Activated T-cell treated with anti-CD3 and anti-CD28 coated beads, Interleukin-2, amount 50 U/mL, for 24 hours (primary cell): ENCODE measurements at places on chromosomes 7 and 10.

- no peak for DNase-seq
Measured at GRCh38 chr10:104022026-104022425, 55.1 kb downstream of the SLK start.

- DNase-seq = no peak
Measured at GRCh38 chr10:67224553-67224952, 298.7 kb downstream of the LRRTM3 start.

DNA sequence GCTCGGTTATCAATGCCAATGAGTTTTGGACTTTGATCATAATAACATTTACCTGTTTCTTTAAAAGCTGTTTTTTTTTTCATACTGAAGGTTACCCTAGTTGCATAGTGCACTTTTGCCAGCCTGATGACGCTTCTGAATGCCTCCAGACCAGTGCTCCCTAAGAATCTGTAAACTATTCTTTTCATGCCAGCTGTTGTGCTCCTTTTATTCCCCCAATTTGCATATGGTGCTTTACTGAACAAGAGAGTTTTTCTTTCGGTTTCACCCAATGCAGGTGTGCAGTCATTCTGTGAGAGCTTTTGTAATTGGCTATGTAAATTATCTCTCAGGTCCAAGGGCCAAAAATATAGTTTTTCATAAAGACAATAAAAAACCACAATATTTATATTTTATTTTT is 48.1 kb upstream of the GLCCI1 start:
- no peak for DNase-seq

DNA sequence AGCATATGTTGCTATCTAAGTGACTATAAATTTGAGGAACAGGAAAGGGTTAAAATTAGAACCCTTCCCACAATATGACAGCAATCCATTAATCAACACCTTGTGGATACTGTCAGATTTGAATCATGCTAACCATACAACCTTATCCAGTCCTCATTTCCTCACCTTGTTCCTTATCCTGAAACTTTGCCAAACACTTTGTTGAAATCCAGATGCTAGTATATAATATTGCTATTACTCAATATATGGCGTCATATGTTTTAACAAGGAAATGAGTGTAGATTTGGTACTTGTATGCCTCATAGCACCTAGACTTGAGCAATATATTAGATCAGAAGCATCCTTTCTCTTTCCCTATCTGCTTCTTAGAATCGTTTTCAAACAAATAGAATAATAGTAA is 66.3 kb upstream of the SLC25A13 start:
- no peak for DNase-seq

- DNase-seq = no peak
Measured at GRCh38 chr10:50472914-50473313, 150.8 kb downstream of the SGMS1 start.

- no peak for DNase-seq
Measured at GRCh38 chr10:110610308-110610774, 33.8 kb upstream of the RBM20 start.

DNA sequence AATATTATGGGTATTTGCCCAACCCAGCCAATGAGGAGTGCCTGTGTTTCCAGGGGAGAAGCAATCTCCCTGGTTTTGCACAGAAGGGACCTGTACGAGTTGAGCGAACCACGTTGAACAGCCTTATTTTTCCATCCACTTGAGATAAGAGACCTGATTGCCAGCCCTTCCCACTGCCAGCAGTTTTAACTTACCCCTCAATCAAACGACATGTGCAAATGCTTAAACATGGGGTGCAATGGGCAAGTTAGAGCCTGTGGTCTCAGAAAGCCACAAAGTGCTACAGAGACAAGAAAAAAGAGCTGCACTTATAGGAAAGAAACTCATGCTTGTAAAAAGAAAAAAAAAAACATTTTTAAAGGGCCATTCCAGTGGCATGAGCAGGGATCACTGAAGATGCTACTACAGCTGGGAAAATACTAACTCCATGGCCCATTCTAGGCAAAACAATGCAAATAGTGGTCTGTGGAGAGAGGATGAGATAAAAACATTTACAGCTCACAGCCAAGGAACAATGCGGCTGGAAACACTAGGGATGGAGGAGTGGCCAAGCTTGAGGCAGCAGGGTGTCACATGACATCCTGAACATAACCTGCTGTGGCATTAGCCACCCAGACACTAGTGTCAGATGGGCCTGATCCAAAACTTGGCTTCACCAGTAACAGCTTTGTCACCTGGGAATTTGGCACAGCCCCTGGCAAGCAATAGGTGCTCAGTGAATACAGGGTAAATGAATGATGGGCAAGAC is 162.8 kb downstream of the ELMO1 start:
- no peak for DNase-seq

- DNase-seq = no peak
Measured at GRCh38 chr10:96334616-96335526, 23.9 kb downstream of the OPALIN start.

DNA sequence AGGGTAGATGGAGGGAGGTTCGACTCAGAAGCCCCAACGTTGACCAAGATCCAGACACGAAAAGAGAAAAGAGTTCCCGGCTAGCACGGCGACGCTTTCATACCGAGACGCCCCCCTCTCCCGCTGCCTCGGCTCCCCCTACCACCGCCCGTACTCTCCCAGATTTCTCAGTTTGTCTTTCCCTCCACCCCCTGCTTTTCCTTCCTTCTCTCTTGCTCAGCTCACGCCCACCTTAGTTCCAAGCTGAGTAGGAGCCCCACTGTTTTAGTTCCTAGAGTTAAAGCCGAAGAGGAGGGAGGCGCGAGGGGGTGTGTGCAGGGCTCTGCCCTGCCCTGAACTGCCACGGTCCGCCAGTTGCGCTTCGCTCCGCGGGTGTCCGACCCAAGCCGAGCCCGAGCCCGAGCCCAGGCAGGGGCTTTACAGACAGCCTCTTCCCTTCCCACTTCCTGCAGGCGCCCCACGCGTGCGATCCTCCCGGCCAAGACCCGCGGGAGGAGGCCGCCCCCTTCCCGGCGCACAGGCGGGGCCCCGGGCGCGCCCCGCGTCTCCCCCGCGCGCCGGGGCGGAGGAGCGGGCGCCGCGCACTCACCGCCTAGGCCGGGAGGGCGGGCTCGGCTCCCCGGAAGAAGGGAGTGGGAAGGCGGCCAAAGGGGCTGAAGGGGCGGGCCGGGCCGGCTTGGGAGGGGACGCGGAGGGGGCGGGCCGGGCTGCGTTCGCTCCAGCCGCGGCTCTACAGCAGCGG is at the start of gene EPHB6:
Gene EPHB6 (plus strand): TSS at position 705 of the 742 bp plus-strand sequence. CDS start 8,152 bp downstream, outside the sequence.
- DNase-seq = peak; percentile 75

GRCh38 chr10:13743101-13743693 is 156.4 kb downstream of the PRPF18 start:
- DNase-seq = no peak

DNA sequence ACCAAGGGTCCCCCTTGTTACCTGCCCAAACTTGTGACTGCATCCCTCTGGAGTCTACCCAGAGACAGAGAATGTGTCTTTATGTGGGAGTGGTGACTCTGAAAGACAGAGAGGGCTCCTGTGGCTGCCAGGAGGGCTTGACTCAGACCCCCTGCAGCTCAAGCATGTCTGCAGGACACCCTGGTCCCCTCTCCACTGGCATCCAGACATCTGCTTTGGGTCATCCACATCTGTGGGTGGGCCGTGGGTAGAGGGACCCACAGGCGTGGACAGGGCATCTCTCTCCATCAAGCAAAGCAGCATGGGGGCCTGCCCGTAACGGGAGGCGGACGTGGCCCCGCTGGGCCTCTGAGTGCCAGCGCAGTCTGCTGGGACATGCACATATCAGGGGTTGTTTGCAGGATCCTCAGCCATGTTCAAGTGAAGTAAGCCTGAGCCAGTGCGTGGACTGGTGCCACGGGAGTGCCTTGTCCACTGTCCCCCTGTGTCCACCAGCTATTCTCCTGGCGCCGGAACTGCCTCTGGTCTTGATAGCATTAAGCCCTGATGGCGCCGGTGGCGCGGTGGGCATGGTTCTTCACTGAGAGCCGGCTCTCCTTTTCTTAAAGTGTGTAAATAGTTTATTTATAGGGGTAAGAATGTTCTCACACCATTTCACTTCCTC is 19.4 kb upstream of the SH2D4B start:
- DNase-seq = no peak

- DNase-seq = no peak
Measured at GRCh38 chr10:70885481-70885880, 2.9 kb downstream of the PCBD1 start.

- DNase-seq = no peak
Measured at GRCh38 chr7:6512892-6513291, 38.4 kb downstream of the GRID2IP start.

DNA sequence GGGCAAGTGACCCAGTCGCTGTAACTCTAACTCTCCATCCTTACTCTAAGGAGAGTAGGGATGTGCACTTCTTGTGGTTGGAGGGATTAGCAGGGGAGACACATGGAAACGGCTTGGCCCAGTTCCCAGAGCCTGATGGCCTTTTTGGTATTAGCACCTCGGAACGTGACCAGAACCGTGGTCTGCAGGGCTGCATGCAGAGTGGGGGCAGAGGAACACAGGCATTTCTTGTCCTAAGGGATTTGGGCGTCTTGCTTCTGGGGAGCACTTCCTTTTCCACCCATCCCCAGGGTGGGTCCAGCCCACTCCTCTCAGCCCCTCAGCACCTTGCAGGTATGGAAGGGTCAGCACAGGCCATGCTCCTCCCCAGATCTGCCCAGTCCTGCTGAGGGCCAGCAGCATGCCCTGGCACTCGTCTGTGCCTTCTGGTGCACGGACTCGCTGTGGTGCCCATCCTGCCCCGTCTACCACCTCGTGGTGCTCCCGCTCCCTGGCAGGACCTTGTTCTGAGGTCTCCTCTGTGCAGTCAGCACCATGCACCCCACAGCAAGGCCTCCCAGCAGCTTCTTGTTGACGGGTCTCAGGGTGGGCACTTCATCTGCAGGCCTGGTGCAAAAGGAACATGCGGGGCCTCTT is 109.6 kb downstream of the ACTR3B start:
- DNase-seq = no peak

DNA sequence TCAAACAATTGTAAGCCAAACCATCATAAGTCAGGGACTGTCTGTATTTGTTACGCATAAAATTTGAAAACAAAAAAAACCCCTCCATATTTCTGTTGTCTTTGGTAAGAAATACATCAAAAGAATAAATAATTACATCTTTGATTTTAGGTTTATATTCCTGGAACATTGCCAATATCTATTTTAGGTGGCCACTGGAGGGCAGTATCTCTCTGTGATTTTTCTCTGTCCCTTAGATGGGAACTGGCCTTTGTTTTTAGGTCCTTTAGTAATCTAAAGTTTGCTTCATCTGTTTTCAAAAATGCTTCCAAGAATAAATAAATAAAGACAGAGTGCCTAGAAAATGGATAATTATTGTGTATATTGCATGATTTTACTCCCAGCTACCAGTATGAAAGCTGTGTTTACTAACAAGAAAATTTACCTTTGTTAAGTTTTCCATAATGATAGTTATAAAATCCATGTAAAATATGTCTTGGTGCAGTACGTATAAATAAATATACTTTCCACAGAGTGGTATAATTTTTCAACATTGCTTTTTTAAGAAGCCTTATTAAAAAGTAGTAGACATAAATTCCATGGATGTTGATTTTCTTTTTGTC is 64.2 kb downstream of the PHYHIPL start:
- DNase-seq = no peak

DNA sequence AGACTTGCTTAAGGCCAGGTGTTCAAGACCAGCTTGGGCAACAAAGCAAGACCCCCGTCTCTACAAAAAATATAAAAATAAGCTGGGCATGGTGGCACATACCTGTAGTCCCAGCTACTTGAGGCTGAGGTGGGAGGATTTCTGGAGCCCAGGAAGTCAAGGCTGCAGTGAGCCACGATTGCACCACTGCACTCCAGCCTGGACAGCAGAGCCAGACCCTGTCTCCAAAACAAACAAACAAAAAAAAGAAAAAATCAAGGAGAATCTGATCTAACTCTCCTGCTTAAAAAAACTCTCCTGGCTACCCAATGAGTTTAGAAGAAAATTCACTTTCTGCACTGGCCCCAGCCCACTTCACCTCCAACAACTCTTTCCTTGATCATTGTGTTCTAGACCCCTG is 1.9 kb upstream of the KPNA7 start:
- no peak for DNase-seq

DNA sequence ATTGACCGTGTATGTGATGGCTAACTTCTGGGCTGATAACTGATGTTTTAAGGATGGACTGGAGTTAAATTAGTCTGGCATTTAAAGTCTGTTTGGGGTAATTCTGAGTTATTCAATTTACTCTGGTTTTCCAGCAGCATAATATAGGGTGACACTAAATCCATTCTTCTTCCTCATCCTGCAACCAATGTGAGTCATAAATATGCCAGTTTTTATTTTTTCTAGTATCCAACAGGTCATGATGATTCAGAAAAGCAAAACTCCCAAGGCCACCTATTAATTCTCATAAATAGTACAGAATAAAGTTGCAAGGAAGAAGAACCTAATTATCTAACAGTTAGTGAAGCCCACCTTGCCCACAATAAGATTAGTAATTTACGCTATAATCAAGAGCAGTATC is 7.5 kb upstream of the EPHB6 start:
- no peak for DNase-seq

DNA sequence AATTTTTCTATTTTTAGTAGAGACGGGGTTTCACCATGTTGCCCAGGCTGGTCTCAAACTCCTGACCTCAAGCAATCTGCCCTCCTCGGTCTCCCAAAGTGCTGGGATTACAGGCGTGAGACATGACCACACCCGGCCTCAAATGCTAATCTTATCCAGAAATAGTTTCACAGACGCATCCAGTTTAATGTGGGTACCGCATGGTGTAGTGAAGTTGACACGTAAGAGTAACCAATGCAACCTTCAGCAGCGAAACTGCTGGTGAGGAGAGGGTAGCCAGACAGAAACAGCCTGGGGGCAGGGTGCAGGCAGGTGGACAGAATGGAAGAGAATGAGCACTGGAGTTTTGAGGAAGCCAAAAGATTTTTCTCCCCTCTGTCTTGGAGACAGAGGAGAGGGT is 63.5 kb upstream of the FAM180A start:
- no peak for DNase-seq

DNA sequence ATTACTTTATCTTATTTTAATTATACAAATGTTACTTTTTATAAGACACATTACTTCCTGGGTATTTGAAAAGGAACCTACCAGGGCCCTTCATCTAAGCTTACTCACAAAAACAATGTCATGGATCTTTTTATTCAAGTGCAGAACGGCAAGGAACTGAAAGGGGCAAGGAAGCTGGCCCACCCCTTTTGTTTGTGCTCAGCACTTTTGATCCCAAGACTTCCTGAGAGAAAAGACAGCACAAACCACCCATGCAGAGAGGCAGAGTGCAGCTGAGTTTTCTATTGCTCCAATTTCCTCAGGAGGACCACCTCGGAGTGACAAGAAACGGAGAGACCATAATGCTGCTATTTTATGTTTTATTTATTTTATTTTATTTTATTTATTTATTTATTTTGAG is 232.0 kb upstream of the NRP1 start:
- no peak for DNase-seq

- DNase-seq = no peak
Measured at GRCh38 chr10:13298748-13299436, 972 bp downstream of the PHYH start.

GRCh38 chr10:43196131-43196980 is 58.1 kb downstream of the CSGALNACT2 start:
- DNase-seq = peak; percentile 23
